Peyer's patch (tissue), 4 donors: ENCODE measurements at places on chromosomes 12 and 14. TPM values are rescaled to one million over a fixed set of nuclear protein-coding genes. Genes with fewer than 3 reads are reported as not detected.

SMCO2 gene
- not detected for total RNA-seq

DNA sequence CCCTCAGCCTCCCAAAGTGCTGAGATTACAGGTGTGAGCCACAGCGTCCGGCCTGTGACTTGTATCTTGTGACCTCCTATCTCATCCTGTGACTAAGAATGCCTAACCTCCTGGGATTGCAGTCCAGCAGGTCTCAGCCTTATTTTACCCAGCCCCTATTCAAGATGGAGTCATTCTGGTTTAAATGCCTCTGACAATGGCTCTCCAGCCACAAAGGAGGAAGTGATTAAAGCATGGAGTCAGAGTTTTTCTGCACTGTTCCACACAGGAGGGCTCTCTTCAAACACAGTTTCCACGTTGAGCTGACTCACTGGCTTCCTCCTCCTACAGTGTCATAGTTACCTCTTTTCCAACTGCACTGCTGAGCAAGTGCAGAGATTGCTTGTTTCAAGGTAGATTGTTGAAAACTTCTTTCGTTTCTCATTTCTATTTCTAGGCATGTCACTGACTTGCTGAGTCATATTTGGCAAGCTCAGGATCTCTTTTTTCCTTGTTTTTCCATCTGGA, 383.8 kb downstream of the PCNX1 start:
- no peak for DNase-seq

POLE2 gene
- total RNA-seq = 4.0 TPM

C1S gene
- 187 TPM for total RNA-seq

DNA sequence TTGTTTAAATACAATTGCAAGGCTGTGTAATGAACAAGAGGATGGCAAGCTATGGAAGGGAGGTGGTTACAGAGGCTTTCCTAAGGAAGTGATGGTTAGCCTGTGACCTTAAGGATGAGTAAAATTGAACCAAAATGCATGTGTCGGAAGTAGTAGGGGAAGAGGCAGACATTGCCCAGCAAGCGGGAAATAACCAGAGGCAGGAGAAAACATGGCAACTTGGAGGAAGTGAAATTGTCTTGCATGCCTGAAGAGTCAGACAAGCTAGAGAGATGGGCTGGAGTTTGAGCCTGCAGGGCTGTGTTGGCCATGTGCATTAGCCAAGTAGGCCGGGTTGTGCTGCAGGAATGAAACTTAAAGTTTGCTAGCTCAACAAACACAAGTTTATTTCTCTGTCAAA, 96.2 kb downstream of the BTG1 start:
- DNase-seq = peak; percentile 44

DNA sequence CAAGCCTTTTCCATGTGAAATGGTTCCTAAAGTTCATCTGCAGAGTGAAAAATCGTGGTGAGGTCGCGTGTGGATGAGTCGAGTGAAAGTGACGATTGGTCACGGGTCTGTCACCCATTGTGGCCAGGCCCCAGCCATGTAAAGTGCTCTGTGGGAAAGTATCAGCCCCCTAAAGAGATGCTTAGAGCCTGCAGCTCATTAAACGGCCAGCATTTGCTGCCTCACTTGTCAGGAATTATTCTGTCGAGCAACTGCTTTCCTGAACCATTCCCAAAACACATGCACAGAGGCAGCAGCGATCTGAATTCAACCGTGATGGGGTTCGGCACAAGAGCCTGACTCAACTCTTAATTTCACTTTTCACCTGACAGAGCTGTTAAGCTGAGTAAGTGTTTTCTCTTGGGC, 16.0 kb downstream of the DBX2 start:
- DNase-seq = no peak

- DNase-seq = no peak
These were observed 57.9 kb downstream of the TXNDC16 start for GRCh38 chr14:52494444-52494843.

DNA sequence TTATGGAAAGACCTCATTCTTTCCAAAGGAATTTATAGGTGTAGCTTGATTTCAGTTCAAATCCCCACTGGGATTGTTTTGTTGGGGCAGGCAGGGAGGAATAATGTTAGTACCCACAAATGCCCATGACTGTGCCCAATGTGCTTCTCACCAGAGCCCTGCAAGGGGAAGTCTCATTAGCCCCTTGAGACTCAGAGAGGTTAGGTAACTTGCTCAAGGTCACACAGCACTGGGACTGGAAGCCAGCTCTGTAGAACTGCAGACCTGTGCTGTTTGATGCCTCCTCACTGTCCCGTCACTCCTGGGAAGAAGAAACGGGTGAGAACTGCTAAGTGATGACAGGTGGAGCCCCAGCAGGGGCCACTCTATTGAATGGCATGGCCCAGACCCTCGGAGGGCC, 8.9 kb downstream of the ANKRD9 start:
- no peak for DNase-seq

GRCh38 chr12:94587266-94588241, 62.8 kb downstream of the TMCC3 start:
- DNase-seq = no peak

HPD gene
- total RNA-seq = not detected

- no peak for DNase-seq
These were observed 137.0 kb upstream of the LMNTD1 start for GRCh38 chr12:25689996-25690501.

PIP4P1 gene
- total RNA-seq = 28.2 TPM
